C1 segment of cervical spinal cord (tissue), 14 donors: ENCODE measurements at places on chromosomes 7 and 10.

GRCh38 chr10:95663496-95663895 is 7.0 kb upstream of the ALDH18A1 start:
- no peak for DNase-seq

DNA sequence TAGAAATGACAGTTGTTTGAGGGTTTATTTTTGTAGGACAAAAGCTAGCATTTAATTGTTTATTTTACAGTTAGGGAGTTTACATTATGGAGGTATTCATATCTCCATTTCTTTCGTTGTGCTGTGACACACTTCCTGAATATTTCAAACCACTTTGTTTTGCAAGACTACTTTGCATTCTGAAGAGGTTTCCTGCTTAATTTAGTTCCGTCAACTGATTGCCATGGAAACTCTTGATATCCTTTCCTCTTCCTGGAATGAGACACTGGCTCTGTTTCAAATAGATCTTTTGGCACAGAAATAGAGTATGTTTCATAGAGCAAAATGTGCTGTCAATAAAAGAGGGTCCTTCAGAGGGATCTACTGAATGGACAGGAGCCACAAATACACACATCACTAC is 159.5 kb upstream of the AGR3 start:
- DNase-seq = no peak

GRCh38 chr7:29192323-29192722 is 2.3 kb upstream of the CHN2 start:
- no peak for DNase-seq

- no peak for DNase-seq
These were observed 2.2 kb downstream of the GTF2IRD1 start for GRCh38 chr7:74455928-74456327.

GRCh38 chr7:47725031-47725780 is 143.3 kb upstream of the TNS3 start:
- no peak for DNase-seq

DNA sequence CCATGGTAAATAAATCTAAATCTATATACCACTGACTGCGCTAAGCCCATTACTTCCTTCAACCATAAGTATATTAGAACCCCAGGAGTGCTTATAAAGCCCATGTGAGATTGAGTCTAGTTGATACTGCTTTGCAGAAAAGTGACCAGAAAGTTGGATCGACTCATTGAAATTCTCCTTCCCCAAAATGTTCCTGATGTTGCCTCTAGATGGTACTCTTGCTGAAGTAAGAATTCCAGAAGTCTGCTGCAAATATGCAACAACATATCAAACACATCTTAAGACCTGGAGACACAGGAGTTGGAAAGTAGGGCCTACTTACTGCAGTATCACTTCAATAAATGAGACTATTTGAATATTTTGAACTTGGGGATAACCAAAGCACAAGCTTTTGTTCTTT is 550.8 kb downstream of the IPMK start:
- DNase-seq = no peak

GRCh38 chr7:26011039-26011696 is 140.8 kb upstream of the NFE2L3 start:
- DNase-seq = no peak

DNA sequence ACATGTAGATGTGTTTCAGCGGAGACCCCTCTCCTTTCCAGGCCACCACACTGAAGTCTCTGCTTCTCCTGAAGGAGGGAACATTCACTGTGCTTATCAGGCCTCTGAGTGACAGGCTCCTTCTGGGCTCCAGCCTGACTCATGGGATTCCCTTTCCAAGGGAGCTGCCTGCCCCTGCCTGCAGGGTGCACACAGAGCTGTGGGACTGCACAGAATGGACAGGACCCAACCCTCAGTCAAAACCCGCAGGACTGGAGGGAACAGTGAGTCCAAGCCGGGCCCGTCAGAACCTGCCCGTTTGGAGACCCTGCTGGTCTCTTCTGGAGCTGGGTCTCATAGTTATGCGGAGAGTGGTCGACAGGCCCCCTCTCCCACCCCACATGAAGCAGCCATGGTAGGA is 32.6 kb downstream of the PLAC9 start:
- no peak for DNase-seq

GRCh38 chr10:67200913-67201564 is 275.2 kb downstream of the LRRTM3 start:
- no peak for DNase-seq
